Liver (tissue), 10 donors: ENCODE measurements at places on chromosomes 7 and 10. TPM values are rescaled to one million over a fixed set of nuclear protein-coding genes. Genes with fewer than 3 reads are reported as not detected.
A peak's percentile ranks its signal among the peaks of the same experiment; 100 is the strongest.

GRCh38 chr10:132715776-132716680 lies 69.9 kb downstream of the NKX6-2 start:
- no peak for DNase-seq

DNA sequence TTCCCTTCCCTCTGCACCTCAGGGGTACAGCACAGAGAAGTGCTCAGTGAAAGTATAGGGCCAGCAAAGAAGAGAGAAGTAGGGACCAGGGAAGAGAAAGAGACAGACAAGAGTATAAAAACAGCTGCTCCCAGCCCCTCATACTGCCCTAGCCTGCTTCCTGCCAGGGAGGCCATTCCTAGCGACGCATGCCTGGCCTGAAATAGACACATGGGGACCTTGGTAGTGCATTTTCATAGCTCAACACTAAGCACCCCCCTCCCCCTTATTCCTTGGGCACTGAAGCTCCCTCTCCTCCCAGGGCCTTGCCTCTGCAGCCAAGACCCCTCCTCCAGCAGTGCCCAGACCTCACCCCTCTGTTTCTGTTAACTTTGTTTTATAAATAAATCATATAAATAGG lies 64.7 kb downstream of the ZMIZ1 start:
- DNase-seq, result no peak

The OPN4 gene
- total RNA-seq, result not detected

The LIPK gene
- total RNA-seq, result not detected

- no peak for DNase-seq
Measured at GRCh38 chr10:101014966-101015581, 15.5 kb downstream of the LZTS2 start.

DNA sequence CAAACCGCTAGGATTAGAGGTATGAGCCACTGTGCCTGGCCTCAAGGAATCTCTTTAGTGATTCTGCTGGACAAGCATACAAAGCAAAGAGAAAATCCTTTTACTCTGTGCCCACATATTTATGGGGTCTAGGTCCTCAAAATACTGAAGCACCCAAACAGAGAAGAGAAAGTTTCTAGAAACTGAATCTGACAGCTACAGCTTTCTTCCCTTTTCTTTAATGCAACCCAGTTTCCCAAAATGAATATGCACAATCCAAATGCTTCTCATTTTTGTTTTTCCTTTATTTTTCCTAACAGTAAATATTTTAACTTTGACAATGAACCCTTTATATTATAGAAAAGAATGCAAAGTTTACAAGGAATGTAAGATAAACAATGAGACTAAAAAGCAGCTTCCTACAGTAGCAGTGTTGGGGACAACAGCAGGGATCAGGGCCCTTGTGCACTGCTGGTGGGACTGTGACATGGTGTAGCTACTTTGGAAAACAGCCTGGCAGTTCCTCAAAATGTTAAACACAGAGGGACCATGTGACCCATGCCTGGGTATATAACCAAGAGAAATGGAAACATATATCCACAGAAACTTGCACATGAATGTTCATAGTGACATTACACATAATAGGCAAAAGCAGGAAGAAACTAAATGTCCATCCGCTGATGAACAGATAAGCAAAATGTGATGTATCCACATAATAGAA lies 325.2 kb downstream of the PRPF18 start:
- DNase-seq, result no peak

- no peak for DNase-seq
Measured at GRCh38 chr7:5230265-5231067, 40.4 kb downstream of the WIPI2 start.

The CALHM1 gene
- not detected for total RNA-seq

GRCh38 chr10:84254552-84255478 lies 10.0 kb downstream of the RGR start:
- DNase-seq, result no peak

- no peak for DNase-seq
Measured at GRCh38 chr10:18681971-18682411, 22.8 kb downstream of the ARL5B start.

DNA sequence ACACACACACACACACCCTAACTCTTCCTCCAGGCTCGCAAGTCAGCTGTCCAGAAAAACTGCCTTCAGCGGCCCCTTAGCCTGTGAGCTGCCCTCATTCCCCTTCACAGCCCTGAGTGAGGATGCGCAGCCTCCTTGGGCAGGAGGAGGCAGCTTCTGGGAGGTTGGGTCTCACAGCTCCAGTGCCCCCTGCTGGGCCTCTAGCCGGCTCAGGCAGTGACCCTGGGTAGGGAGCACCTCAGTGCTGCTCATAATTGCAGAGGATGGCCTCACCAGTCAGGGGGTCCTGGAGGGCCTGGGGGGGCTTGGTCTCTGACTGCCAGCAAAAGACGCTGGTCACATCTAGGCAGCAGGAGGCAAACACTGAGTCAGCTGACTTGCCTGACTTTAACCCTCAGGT lies 43.7 kb downstream of the ZNF273 start:
- DNase-seq, result peak; percentile 77

The NEBL gene
- total RNA-seq, result 1.8 TPM

DNA sequence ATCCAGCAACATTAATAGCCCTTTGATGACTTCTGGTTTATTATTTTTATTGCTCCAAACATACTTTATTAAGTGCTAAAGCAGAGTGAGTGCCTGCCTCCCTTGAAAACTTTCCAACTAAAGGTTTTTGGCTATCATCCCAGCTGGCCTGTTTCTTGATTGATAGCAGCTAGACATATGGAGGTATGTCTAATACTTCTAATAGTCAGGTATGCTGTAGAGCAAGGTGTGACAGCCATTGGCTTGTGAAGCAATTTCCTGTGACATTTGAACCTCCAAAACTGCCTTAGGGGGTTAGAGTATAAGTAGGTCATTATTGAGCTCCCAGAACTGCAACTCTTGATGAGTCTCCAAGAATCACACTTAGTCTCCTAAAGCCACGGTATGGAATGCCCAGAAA lies 55.8 kb downstream of the LOXL4 start:
- DNase-seq, result no peak

DNA sequence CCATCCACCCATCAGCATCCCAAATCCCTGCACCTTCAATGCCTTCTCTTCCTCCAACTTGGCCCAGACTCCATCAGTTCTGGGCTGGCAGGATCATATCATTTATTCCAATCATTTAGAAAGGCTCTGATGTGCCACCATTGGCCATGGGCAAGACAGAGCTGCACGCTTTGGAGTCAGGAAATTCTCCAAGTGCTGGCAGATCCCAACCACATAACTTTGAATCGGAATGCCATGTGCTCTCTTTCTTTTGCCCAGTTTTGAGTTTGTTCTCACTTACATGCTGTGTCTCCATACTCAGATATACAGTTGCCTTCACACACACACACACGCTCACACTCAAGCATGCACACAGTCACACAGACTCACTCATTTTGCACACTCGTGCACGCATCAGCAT lies 85.7 kb upstream of the GHITM start:
- DNase-seq, result no peak

DNA sequence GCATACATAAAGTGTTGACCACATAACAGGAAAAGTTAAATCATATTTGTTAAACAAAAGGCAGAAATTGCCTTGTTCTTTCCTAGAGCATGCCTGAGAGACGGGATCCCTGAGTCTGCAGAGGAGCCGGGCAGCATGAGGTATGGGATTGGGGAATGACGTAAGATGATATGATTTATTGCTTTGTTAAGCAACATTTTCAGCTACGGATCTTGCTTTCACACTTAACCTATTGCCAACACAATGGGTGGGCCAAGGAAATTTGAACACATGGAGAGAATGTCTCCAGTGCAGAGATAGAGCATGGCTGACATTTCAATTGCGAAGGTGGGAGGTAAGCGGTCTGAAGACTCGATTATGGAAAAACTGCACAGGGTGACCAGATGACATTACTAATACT lies 76.7 kb downstream of the EMX2 start:
- no peak for DNase-seq

GRCh38 chr10:68106656-68107055 lies 2.6 kb upstream of the MYPN start:
- no peak for DNase-seq

- no peak for DNase-seq
Measured at GRCh38 chr10:61721431-61721830, 58.7 kb downstream of the CABCOCO1 start.

- DNase-seq, result peak; percentile 59
Measured at GRCh38 chr10:7410862-7411670, at the start of gene SFMBT2. Gene SFMBT2 (minus strand): TSS chr10:7411034. CDS start chr10:7381898, 29,136 bp downstream.

DNA sequence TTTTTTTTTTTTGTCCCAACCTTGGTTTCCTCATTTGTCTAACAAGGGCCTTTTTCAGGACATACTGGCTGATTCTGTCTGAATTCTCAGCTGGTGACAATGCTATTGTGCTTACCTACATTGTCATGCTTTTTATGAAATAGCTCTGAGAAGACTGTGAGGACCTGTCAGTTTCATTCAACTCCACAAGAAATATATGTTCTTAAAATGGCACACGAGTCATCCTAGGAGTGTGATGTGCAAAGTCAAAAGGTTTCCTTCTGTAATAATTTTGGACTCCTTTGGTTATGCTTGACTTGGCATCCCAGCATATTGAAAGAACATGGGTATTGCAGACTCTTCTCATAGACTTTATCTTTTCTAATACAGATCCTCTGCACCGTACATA lies 316.0 kb downstream of the GFRA1 start:
- no peak for DNase-seq

DNA sequence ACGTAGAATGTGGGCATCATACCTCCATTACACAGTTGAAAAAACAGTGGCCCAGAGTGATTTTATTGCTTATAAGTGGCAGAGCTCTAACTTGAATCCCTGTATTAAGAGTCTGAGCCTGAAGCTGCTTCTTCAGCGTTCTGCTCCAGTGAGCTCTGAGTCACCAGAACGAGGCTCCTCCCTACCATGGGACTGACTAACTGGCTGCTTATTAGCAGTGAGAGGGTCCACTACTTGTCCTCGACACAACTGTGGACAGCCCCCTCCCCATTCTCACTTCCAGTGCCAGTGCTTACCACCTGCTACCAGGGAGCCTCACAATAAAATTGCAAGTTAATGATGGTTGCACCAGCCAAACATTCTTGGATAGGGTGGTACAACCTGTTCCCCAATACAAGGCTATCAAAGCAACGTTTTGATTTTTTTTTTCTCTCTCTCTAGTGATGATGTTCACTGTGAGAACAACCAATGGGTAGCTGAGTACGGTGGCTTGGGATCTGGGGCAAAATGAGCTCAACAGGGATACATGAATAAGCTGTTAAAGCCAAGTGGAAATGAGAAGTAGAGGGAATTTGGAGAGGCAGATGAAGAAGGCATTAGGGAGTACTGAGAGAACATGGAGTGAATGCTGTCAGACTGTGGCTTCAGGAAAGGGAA lies 2.7 kb upstream of the NRG3 start:
- no peak for DNase-seq

The GLCCI1 gene
- 4.9 TPM for total RNA-seq

The FKBP9 gene
- total RNA-seq, result 20.3 TPM

The EVX1 gene
- not detected for total RNA-seq

DNA sequence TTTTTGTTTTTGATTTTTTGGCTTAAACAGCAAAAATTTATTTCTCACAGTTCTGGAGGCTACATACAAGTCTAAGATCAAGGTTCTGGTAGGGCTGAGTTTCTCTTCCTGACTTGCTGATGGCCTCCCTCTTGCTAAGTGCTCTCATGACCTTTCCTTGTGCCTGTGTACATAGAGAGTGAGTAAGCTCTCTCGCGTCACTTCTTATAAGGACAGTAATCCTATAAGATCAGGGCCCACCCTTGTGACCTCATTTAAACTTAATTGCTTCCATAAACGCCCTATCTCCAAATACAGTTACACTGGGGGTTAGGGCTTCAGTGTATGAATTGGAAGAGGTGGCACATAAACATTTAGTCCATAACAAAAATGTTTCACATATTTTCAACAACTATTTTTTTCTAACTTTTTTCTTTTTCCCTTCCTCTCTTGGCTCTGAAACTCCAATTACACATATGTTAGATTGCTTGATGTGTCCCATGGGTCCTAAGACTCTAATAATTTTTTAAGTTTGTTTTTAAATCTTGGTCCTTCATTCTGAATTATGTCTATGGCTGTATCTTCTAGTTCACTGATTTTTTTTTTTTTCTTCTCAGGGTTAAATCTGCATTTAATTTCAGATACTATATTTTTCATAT lies 149.8 kb downstream of the HBP1 start:
- DNase-seq, result no peak

The GPR146 gene
- 33.5 TPM for total RNA-seq

DNA sequence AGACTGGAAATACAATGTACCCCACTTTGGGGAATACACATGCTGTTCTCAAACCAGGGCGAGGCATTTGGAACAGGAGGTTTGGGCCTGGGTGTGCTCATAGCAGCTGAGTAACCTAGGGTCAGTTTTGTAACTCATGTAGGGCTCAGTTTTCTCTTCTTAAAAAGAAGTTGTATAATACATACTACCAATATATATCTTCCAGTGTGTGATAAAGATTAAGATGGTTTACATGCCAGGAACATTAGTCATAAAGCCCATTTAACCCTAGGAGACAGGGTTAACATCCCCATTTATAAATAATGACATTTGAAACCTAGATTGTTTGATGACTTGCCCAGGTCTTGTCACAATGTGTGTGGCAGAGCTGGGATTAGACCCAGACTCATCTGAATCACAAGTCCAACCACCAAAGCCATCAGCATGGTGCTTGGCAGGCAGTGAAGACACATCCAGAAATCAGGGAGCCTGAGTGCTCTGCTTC lies 6.0 kb downstream of the AKR1B10 start:
- DNase-seq, result no peak

The SRI gene
- total RNA-seq, result 20.4 TPM

- no peak for DNase-seq
Measured at GRCh38 chr10:96053985-96054384, 10.6 kb downstream of the CCNJ start.

GRCh38 chr7:85097844-85098243 lies 89.0 kb downstream of the SEMA3D start:
- no peak for DNase-seq

DNA sequence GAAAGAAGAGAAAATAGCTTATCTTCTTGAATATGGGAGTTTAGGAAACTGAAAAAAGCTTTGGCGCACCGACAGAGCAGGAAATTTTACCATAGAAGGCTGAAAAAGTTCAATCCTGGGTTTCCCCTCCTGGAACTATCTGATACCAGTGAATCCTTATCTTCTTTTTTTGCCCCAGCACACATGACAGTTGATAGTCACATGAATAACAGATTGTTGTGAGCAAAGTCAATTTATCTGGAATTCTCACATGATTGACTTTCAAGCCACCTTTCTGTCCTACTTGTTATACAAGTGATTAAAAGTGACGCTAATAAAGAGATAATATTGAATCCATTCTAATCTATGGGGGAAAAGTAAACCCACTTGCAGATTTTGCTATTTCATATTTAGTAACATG lies 365.8 kb upstream of the NPVF start:
- no peak for DNase-seq

The WNT2 gene
- 1.3 TPM for total RNA-seq

The MBL2 gene
- total RNA-seq, result 36.2 TPM

GRCh38 chr7:101550641-101551541 lies 78.2 kb downstream of the MYL10 start:
- DNase-seq, result no peak

DNA sequence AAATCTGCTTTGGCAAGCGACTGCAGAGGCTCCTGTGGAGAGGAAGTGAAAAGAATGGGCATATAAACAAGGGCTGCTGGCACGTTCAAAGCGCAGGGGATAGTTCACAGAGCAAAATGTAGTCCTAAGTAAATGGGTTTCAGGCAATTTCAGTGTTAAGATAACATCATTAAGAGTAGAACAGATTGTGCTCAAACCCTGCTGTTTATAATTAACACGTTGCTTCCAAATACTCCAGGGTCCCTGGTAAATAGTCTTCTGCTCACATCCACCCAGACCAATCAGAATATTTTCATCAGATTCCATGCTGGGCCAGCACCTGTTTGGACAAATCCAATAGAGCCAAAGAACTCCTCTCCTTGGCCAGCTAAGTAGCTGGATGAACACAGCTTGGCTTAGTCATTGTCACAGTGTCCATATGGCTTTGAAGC lies 81.4 kb downstream of the ORC5 start:
- DNase-seq, result no peak

The GBX1 gene
- total RNA-seq, result not detected
